ENCODE measurements at places on chromosomes 7 and 10.

DNA sequence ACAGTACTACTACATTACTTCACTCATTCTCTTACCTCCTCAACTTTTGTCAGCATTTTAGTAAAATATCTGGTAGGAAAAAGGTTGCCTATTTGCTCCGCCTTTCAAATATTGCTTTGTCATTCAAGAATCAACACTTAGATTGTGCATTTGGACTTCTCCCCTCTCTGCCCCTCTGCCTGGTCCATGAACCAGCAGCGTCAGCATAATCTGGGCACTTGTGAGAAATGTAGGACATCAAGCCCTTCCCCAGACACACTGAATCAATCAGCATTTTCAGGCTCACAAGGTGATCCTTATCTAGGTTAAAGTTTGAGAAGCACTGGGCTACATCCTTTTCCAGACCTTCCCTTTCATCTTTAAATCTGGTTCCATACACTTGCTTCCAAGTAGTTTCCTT is 16.3 kb downstream of the SLC13A1 start:
- no peak for DNase-seq

GRCh38 chr10:48671914-48672595 is 12.6 kb upstream of the WDFY4 start:
- no peak for DNase-seq

DNA sequence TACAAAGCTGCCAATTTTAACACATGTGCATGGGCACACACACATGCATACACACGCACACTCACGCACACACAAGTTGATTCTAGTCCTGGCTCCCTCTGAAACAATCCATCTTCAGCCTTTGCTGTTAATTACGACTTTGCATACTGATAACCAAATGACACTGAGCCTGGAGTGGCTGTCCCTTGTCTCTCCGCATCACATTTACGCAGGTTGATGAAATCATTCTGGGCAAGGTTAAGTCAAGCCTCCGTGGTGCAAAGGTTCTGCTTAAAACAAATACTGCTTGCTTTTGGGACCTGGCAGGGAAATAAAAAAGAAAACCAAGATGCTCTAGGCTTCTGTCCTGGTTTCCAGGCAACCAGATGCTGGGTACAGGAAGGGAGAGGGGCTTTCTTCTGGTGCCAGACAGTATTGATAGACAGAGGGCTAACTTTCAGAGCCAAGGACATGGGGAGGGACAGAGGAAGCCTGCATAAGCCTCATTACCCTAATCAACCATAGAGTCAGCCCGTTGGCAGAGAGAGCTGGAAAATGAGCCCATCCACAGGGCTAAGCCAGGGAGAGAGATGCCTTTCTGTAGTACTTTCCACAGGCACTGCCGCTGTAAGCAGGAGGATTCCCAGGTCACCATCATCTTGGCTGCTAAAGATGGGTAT is 233.0 kb downstream of the WDR11 start:
- no peak for DNase-seq

DNA sequence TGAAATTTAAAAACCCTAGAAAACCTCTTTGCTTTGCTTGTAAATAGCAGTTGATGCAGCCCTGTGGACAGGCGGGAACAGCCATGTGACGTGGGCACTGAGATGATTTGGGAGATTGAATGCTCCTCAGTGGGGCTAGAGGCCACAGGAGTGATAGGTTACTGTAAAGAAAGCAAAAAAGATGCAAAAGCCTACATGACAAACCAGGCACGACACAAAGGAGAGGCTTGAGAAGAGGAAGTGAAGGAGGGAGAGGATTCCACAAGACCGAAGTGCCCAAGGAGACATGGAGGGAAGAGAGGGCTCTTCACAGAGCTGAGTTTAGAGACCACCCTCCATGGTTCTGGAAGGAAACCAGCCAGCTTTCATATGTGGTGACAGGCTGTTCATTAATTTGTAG is 25.7 kb downstream of the IKZF1 start:
- no peak for DNase-seq

DNA sequence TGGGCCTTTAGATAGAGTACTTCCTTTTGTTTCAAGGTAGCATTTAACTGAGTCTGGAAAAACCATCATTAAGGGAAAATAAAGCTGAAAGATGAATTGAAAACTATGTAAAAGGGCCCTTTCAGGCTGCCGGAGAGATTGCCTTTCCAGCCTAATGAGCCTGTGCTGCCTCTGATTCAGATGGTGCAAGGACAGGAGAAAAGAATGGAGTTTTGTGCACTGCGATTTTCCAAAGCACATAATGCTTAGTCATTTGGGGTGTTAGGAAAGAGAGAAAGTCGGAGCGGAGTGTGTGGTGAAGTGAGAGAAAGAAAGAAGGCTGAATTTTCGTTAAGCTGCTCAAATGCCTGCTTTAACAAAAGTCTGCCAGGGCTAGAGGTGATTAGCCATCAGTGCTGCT is 259.7 kb downstream of the PAXIP1 start:
- no peak for DNase-seq

DNA sequence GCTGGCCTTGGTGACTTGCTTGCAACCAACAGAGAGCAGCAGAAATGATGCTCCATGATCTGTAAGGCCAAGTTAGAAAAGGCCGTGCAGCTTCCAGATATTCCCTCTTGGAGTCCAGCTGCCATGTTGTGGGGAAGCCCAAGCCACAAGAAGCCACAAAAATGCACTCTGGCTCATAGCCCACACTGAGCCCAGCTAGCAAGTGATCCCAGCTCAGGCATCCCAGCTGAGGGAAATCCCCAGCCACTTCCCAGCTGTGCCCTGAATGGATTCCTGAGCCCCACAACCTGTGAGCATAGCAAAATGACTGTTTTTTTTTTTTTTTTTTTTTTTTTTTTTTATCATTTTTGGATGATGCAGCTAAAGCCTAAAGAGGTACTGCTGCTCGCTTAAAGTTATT is 11.1 kb upstream of the SDK1 start:
- DNase-seq, result no peak

- DNase-seq, result no peak
Observed at GRCh38 chr7:71472962-71473361, 341.0 kb downstream of the GALNT17 start.

DNA sequence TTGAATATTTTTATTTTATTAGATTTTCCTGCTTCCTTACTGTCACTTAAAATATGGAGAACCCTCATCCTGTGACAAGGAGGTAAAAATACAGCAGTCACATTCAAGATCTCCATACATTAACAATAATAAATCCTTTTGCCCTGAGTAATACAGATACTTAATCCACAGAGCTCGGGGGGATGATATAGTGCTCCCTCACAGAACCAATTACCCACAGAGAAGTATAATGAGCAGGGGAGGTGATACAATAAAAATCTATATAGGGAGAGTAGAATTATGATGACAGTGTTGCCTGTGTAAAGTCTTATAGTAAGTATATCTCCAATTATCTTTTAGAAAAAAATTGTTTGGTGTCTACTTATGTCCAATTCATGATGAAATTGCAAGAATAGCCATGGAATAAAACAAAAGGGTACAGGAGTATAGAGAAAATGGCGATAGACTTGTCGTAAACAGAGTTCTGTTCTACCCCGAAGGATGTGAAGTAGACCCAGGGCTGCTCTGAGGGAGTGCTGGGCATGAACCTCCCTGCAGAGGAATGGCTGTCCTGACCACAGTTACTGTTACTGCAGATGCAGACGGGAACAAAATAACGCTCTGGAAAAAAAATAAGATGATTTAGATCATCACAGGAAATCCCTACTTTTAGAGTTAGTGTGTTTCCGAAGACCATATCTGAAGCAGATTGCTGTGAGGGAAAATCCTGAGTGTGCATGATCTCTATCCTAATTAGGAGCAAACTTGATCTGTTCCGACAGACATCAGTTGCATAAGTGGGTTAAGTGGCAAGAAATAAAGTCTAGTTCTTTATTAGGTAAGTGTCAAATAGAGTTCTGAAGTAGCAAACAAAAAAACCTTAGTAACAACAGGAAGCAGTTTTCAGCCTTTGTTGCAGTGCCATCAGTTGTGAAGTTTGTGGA is 123.7 kb downstream of the KAT6B start:
- DNase-seq, result no peak

GRCh38 chr7:131008840-131009711 is 275.1 kb upstream of the KLF14 start:
- DNase-seq, result no peak

- DNase-seq, result no peak
Observed at GRCh38 chr10:91247360-91248111, 27.1 kb downstream of the PCGF5 start.

- no peak for DNase-seq
Observed at GRCh38 chr7:33886149-33886623, 19.2 kb upstream of the BMPER start.

GRCh38 chr10:96229568-96230030 is 41.8 kb downstream of the BLNK start:
- DNase-seq, result peak; percentile 54

DNA sequence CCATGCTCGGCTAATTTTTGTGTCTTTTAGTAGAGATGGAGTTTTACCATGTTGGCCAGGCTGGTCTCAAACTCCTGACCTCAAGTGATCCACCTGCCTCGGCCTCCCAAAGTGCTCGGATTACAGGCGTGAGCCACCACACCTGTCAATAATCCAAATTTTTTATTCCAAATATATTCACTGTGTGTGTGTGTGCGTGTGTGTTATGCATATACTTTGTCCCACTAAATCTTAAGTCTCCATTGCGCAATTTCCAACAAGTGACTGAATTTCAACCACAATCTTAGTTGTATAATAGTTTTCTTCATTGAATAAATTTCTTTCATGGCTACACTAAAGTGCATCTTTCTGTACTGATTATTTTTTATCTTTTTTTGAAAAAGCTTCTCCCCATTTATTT is 2.7 kb downstream of the KRIT1 start:
- no peak for DNase-seq

DNA sequence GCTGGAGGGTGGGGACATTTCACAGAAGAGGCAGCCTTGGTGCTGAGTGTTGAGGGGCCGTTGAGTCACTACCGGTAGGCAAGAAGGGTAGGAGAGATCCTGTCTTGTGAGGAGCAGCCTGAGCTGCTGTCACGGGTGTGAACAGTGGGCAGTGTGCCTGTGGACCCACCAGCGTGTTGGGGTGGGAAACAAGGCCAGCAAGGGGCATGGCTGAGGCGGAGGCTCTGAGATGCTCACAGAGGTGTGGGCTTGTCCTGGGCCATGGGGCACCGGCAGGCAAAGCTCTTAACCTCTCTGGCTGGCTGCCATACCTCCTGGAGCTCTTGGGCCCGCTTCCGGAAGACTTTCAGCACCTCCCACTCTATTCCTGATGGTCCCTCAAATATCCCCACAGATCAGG is 33.6 kb upstream of the SMARCD3 start:
- no peak for DNase-seq

GRCh38 chr7:106501605-106502580 is 159.1 kb downstream of the CCDC71L start:
- DNase-seq, result no peak

GRCh38 chr10:45052700-45053099 is 52.0 kb downstream of the ZNF22 start:
- DNase-seq, result no peak

GRCh38 chr7:46369933-46370654 is 449.0 kb upstream of the IGFBP3 start:
- no peak for DNase-seq

- no peak for DNase-seq
Observed at GRCh38 chr10:94133239-94133638, 139.5 kb downstream of the PLCE1 start.

GRCh38 chr10:48684792-48685623 is at the start of gene WDFY4:
Gene WDFY4 (plus strand): TSS chr10:48684873. CDS start chr10:48709733, 24,860 bp downstream.
- DNase-seq, result no peak

DNA sequence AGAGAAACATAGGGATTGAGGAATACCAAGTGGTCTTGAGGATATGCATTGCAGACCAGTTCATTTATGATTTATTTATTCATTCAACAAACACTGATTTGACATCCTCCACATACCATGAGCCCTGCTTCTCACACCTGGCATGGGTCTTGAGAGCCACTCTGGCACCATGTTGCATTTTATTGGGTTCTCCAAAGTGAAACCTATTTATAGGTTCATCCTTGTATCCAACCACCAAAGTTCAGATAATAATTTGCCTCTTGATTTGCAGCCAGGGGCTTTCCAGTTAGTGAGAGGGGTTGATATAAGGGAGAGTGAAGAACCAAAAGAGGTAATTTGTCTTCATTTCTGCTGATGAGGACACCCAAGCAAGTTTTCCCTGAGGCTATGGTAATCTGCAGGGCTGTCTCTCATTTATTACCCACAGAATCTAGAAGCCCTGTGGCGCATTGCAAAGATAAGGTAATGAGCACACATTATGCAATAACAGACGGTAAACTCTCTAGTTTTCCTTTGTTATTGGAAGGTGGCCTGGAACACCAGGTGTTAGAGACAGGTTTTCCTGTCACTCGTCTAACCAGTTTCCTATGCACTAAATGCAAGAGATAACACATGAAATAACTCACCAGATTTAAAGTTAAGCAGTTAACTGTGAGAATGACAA is 28.8 kb upstream of the ICA1 start:
- DNase-seq, result no peak

All from T-helper 9 cell (primary cell).